ENCODE measurements at places on chromosomes 1 and 21.

GRCh38 chr1:47875831-47876586 lies 121.2 kb downstream of the TRABD2B start:
- no peak for DNase-seq

GRCh38 chr1:55015123-55015522 lies 16.4 kb downstream of the BSND start:
- no peak for DNase-seq

DNA sequence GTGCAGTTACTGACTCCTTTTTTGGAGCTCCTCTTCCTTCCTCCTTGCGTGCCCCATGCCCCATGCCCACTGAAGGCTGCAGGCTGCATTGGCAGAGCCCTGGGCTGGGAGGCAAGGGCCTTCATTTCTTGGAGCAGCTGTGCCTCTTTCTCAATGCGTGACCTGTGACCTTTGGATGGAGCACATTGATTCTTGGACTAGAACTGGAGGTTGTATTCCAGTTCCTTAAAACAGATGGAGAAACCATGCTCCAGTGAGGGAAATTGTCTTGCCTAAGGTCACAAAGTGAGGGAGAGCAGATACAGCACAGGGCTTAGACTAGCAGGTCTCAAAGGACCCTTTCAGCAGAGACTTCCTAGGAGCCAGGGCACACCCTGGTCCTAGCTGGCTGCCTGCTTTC lies 9.0 kb downstream of the TMEM269 start:
- no peak for DNase-seq

DNA sequence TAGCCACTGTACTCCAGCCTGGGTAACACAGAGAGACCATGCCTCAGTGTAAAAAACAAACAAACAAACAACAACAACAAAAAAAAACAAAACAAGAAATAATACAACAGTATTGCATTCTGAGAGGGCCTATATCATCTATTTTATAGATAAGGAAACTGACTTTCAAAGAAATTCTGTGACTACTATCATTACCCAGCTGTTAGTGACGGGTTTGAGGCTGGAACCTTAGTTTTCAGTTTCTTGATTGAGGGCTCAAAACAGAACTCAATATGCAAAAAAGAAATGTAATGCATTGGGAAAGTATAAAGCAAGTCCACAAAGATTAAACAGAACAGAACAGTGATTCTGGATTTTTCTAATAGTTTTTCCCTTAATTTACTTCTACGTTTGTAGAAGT lies 149.4 kb downstream of the NFIA start:
- no peak for DNase-seq

- DNase-seq = peak; percentile 18
Measured at GRCh38 chr1:210260096-210260495, 27.5 kb downstream of the SERTAD4 start.

- no peak for DNase-seq
Measured at GRCh38 chr1:20114021-20114648, 5.2 kb downstream of the PLA2G2D start.

DNA sequence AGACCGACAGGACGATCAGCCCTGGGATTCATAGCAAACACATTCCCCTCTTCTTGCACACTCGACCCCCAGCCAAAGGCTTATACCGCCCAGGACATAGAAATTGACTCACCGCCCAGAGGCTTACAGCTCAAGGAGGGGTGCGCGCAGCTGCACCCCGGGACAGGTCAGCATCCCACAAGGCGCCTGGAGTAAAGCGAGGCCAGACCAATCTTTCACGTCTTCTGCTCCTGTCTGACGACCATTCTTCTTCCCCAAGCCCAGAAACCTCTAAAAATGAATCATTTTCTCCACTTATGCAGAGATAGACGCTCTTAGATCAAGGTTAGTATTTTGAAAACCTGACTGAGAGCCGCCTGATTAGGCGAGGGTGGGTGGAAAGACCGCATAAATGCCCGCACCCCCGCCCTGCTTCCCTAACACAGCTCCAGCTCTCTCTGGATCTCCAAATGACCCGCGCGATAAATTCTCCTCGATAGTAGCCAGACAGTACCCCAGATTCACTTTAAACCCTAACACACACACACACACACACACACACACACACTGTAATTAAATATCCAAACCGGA lies 1.9 kb upstream of the LHX8 start:
- DNase-seq = no peak

DNA sequence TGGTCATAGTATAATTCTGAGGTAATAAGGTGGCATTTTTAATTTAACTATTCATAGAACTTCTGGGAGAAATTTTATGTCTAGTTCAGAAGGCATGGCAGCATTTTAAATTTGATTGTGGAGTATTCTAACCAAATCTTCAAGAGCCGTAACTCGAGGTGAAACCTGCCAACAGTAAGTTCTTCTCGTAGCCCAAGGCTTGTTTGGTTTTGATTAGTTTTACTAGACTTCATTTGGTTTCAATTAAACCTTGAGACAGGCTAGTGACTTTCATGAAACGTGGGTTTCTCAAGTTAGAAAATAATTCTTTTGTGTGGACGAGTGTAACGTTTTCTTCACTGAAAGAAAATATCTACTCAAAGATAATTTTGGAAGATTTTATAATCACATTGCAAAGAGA lies 395.5 kb downstream of the USP25 start:
- peak; percentile 47 for DNase-seq

GRCh38 chr1:92480200-92480812 lies 6.4 kb downstream of the GFI1 start:
- no peak for DNase-seq

DNA sequence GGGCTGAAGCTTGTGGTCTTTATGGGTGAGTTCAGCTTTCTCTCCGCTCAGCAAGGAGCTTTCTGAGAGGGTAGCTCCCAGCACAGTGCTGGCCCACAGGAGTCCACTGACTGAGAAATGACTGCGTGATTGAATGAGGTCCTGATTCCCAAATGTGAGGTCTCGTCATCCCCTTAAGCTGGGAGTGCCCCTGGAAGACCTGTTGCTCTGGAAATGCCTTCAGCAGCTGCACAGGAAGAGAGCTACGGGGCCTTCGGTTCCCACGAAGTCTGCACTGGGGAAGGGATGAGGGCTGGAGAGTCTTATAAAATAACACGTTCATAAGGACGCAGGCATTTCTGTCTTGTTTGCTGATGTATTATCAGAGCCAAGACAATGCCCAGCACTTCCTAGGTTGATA lies 14.0 kb downstream of the TNNT2 start:
- DNase-seq = no peak

DNA sequence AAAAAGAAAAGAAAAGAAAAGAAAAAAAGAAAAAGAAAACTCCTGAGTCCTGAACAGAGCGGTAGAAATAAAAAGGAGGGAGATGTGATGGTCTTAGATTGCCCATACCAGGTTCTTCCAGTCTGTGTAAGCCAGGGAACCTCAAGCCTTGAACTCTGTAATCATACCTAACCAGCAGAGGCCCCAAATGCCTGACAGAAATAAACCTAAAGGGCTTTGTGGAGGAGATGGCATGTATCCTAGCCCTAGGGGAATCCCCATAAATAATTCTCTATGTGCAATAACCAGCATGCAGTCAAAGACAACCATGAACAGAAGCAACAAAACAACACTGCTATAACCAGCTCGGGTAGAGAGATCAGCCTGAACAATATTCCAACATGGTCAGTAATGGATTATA lies 40.4 kb downstream of the USP48 start:
- DNase-seq = peak; percentile 18

- no peak for DNase-seq
Measured at GRCh38 chr1:197100677-197101076, 33.6 kb upstream of the F13B start.

DNA sequence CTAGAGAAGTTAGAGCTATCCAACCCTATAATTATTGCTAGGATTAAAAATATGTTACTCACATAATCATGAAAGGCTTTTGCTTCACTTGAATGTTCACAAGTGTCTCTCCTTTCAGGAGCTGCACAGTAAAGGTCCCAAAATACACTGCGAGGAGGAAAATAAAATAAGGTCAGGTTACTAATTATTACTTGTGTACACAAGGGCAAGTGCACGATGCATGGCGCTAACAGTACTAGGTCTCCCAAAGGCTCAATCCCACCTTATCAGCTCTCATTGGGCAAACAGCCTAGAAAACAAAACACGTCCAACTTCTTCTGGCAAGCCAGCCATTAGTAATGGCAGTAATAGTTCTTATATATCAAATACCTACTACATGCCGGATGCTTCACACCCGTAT lies 4.4 kb downstream of the SSBP3 start:
- no peak for DNase-seq

DNA sequence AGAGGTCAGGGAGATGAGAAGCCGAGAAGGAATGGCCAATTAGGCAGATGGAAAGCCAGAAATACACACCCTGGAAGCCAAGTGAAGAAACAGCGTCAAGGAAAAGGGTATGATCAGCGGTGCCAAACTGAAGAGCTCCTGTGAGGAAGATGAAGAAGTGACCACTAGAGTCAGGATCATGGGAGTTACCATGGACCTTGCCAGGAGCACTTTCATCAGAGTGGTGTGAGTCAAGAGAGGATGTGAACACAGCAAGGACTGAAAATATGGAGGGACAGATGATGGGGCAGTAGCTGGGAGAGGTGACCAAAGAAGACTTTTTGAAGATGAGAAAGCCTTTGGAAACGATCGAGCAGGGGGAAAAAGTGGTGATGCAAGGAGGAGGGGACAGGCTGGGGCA lies 50.4 kb downstream of the CD34 start:
- no peak for DNase-seq

- DNase-seq = no peak
Measured at GRCh38 chr1:115757856-115758255, 10.7 kb downstream of the CASQ2 start.

DNA sequence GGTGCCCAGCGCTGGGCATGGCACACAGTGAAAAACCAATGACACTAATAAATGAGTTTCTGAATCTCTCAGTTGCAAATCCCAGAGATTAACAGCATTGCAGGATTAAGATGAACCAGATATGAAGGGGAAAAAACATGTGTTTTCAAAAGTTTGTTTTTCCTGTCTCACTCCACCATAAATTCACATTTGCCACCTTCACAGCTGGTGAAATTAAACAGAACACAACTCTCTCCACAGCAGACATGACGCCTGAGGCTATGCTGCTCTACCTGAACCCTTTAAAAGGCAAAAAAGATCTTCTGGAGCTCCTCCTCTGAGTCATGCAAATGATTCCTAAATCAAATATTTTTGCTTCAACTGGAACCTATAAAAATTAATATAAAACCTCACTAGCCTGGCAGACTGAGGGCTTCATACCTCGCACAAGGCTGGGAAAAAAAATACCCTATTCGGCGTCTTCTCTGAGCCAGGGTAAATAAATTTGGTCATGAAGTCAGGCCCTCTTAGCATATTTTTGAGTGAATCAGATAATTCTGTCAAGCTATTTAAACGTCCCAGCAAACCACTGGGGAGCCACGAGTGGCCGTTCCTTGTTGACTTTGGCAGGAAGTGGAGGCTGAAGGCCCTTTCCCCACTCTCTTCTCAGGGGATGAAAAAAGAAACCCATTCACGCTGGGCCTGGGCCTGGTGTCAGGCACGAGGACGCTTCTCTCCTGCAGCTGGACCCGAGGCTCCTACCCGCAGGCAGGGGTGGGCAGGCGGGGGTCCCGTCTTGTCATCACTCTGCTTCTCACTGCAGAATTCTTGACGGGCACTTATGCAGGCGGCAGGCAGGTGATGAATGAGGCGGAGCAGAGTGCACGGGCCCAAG lies 53.0 kb downstream of the DMRTB1 start:
- peak; percentile 99 for DNase-seq

- DNase-seq = no peak
Measured at GRCh38 chr1:198201956-198202784, 45.4 kb downstream of the NEK7 start.

- DNase-seq = peak; percentile 70
Measured at GRCh38 chr1:231584117-231584516, 42.5 kb upstream of the DISC1 start.

- DNase-seq = no peak
Measured at GRCh38 chr1:91099746-91100621, 78.1 kb upstream of the ZNF644 start.

DNA sequence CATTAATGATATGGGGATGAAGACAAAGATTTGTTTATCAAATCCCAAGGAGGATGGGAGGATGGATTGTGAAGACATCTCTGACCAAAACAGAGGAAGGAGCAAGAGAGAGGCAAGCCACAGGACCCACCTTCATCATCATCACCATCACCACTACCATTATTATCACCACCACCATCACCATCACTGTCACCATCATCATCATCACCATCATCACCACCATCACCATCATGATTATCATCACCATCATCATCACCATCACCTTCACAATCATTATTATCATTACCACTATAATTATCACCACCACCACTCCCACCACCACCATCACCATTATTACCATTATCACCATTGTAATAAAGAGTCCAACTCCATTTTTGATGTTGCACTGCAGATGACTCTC lies 482.5 kb downstream of the PTPRU start:
- no peak for DNase-seq

- DNase-seq = peak; percentile 36
Measured at GRCh38 chr1:212488436-212489283, 55.9 kb downstream of the NENF start.

DNA sequence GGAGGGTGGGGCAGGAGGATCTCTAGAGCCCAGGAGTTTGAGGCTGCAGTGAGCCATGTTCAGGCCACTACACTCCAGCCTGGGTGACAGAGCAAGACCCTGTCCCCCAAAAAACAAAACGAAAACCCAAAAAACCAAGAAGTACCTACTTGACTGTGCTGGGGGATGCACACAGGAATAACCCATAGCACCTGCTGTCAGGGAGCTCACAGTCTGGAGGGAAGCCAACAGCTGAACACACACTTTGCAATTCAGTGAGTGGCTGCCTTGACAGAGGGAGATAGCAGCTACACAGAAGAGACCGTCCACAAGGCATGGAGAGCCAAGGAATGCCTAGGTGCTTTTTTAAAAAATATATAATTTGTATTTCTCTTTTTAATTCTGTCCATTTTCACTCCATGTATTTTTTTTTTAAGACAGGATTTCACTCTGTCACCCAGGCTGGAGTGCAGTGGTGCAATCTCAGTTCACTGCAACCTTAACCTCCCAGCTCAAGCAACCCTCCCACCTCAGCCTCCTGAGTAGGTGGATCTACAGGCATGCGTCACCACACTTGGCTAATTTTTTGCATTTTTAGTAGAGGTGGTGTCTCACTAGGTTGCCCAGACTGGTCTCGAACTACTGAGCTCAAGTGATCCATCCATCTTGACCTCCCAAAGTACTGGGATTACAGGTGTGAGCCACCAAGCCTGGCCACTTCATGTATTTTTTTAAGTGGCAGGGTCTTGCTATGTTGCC lies 68.7 kb downstream of the NID1 start:
- DNase-seq = no peak

GRCh38 chr1:202810193-202810614 lies 550 bp upstream of the PCAT6 start:
- no peak for DNase-seq

- DNase-seq = no peak
Measured at GRCh38 chr1:220516014-220516721, 11.8 kb upstream of the MARK1 start.

DNA sequence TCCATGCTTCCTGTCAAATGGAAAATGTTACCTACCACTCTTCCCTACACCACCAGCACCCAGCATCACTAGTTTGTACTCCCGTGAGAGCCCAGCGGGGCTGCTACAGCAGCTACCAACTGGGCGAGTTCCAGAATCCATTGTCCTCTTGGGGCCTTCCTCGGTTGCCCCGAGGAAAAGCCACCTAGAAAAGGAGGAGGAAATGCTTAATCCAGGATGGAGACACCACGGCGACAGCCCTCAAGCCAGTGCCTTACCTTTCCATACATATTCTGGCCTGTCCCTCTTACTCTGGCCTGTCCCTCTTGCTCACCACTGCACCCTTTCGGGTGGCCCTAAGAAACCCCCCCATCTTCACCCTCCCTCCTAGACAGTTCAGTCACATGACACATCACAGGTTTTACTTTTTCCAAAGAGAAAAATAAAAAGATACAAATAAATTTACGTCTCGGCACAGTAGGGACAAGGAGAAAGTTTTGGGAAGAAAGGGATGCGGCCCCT lies 478 bp downstream of the RIT1 start:
- DNase-seq = peak; percentile 58
